ENCODE measurements at places on chromosomes 5 and 9.

- DNase-seq = no peak
These were observed 20.9 kb downstream of the FAM13B start for GRCh38 chr5:138011991-138012390.

- no peak for DNase-seq
These were observed 102.2 kb downstream of the MEF2C start for GRCh38 chr5:88780736-88781135.

DNA sequence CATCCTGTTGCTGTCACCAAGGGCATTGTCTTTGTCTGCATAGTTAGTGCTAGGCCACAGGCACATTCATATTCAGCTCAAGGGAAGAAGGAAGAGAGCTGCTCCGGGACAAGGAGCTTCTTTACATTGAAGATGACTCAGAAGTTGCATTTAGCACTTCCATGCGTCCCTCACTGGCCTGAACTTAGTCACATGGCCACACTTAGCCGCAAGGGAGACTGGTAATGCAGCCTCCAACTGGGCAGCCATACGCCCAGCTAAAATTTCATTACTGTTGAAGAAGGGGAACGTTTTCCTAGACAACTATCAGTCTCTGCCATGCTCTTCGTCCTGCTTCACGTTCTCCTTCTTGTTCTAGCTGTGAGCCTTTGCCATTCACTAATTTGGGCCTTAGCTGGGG, 20.0 kb downstream of the ACTL7B start:
- no peak for DNase-seq

DNA sequence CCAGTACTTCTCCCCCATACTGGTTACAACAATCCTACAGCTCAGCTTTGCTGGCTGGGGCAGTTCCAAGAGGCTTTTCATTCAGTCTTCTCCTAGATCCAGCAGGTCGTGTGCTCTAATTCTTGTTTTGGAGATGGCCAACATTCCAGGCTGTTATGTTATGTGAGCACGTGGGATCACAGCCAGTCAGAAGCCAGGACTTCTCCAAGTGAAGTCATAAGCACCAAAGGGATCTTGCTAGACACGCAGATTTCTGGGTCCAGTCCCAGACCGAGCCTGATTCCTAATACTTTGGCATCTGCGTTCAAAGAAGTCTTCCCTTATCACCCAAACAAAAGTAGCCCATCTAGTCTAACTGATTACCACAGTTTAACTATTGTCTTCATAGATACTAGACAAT, 1.4 kb upstream of the LARP1 start:
- no peak for DNase-seq

GRCh38 chr9:127943731-127944144, 6.1 kb upstream of the DPM2 start:
- DNase-seq = peak; percentile 83

- no peak for DNase-seq
These were observed 11.4 kb upstream of the ZDHHC12 start for GRCh38 chr9:128735373-128735772.

DNA sequence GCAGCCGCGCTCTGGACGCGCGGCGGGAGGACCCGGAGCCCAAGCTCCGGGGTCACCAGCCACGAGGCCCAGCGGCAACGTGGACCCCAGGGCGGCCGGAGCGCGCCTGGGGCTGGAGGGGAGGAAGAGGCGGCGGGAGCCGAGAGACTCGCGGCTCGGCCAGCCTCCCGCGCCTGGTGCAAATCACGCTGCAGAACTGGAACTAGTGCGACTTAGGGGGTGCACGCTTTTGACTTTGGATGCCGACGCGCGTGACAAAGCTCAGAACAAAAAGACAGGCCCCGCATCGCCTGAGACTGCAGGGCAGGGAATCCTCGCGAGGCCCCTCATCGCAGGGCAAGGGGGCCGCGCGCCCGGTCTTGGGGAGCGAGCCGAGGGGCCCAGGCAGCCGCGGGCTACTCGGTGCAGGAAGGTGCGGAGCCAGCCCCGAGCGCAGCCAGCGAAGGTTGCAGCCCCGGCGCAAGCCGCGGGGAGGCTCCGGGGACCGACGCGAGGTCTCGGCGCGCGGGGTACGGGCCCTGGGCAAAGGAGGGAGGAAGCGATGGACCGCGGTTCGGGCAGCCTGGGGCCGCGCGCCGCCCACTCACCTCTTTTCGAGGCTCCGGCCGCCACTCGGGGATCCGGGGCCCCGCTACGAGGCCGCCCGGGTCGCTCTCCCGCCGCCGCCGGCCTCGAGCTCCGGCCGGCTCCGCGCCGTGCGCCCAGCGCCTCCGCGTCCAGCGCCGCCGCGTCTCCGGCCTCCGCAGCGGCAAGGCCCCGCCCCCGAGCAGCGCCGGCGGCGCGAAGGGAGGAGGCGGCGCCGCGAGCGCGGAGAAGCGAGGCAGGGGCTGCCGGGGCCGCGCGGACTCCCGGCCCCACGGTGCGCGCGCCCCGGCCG, at the start of gene GOLM1:
TSS of gene GOLM1 (minus strand) at position 735 of the 877 bp plus-strand sequence. CDS start 20,238 bp downstream, outside the sequence.
- no peak for DNase-seq

DNA sequence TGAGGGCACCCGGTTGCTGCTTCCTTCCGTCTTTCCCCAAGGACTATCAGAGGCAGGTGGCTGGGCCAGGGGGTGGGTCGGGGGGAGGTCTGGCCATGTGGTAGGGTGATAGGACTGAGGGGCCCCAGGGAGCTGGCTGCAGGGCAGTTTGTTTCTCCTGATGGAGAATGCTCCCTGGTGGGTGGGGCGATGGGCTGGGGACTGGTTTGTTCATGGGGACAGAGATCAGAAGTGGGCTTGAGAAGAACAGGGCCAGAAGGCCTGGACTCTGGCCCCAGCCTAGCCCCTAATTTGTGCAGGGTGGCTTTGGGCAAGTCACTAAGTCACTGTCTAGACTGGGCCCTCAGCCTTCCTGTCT, 117.4 kb downstream of the RGS3 start:
- no peak for DNase-seq

GRCh38 chr5:78760770-78761169, 112.2 kb upstream of the LHFPL2 start:
- DNase-seq = no peak

- no peak for DNase-seq
These were observed 41.2 kb downstream of the SPZ1 start for GRCh38 chr5:80360914-80361444.

- DNase-seq = no peak
These were observed 18.6 kb upstream of the GLRX start for GRCh38 chr5:95840956-95841705.

DNA sequence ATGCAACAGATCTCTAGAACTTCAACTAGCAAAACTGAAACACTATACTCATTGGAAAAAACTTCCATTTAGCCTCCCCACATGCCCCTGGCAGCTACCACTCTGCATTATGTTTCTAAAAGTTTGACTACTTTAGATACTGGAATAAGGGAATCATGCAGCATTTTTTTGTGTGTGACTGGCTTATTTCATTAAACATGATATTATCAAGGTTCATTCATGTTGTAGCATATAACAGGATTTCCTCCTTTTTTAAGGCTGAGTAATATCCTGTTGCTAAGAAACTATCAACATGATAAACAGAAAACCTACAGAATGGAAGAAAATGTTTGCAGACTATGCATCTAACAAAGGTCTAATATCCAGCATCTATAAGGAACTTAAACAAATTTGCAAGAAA, 597.9 kb downstream of the DMRTA1 start:
- no peak for DNase-seq

DNA sequence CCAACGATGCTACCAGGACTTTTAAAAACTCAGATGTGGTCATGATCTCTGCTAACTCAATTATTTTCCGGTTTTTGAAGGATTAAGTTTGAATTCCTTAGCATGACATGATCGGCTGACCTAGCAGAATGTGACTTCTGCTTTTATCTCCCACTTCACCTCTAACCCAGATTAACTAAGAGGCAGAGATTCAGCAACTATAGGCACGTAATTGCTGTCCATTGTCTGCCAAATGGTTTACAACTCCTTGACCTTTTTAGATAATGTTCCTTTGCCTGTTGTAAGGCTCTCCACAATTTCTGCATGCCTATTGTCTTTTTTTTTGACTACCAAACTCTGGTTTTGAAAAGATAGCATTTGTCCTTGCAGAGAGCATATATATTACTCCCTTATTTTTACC, 268.2 kb downstream of the BRINP1 start:
- DNase-seq = no peak

DNA sequence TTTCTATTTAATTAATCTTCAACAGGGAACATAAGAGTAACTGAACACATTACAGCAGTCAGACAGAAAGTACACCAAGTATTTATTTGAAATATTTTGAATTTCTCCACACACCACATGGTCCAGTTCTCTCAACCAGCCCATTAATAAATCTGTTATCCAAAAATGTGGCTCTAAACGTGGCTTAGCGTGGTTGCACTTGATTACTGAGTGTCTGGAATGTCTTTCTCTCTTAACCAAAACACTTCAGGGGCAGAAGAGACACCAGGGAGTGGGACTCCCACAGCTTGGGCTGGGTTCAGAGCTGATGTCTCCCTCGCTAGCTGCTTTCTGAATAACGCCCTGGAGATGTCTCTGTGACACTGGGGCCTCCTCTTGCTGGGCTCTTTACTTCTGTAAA, 52.6 kb upstream of the FANCC start:
- no peak for DNase-seq

GRCh38 chr9:94498801-94499453, 56.0 kb upstream of the PCAT7 start:
- DNase-seq = no peak

DNA sequence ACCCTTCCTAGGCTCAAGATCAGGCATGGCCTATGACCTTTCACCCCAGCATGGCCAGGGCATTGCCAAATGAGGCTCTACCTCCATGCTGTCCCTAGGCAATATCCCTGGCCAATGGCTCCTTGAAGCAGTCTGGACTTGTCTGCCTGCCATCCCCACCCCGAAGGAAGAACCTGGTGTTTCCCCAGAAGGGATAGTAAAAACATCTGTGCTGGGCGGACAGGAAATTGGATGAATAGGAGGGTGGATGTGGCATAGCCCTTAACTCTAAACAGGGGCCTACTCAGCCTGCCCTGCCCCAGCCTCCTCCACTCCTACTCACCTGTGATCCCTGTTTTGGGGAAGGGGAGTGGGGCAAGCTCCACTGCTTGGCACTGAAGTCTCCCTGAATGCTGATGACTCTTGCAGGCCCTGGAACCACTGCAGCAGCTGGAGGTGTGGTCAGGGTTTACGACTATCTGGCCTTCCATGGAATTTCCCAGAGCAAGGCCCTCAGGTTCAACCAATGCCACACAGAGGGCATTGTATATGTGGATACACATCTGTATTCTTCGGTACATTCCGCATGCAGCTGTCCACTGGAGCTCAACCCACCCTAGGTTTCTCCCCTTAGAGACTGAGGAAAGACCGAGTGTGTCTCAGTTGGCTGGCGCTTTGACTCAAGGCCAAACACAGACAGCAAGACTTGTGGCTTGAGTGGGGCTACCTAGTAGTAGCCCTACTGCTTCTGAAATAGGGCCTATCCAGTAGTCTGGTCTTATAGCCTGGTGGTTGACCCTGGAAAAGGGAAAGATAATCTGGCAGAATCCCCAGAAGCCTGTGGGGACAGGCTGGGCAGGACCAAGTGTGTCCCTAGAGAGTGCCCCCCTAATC, 6.4 kb upstream of the P4HA2 start:
- no peak for DNase-seq

GRCh38 chr5:156197042-156197635, 129.8 kb upstream of the SGCD start:
- DNase-seq = no peak

GRCh38 chr9:130680836-130681768, 12.5 kb upstream of the EXOSC2 start:
- no peak for DNase-seq

- no peak for DNase-seq
These were observed 192.2 kb downstream of the DMAC1 start for GRCh38 chr9:7607421-7607820.

DNA sequence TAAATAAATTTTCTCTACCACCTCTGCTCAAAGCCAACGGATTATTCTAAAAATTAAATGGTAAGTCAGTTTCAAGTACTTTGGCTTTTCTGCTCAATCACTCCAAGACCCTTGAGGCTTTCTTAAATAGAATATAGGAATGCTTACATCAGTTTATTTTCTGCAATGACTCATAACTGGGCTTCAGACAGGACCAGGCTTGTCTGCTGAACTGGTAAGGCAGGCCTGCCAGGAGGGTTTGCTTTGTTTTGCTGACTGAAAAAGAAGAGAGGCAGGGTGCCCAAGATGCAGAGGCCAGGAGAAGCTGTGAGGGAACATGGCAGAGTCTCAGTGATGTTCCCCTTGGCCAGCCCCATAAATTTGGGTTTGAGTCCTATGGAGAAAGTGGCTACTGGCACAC, 60.3 kb upstream of the EPB41L4A start:
- no peak for DNase-seq

DNA sequence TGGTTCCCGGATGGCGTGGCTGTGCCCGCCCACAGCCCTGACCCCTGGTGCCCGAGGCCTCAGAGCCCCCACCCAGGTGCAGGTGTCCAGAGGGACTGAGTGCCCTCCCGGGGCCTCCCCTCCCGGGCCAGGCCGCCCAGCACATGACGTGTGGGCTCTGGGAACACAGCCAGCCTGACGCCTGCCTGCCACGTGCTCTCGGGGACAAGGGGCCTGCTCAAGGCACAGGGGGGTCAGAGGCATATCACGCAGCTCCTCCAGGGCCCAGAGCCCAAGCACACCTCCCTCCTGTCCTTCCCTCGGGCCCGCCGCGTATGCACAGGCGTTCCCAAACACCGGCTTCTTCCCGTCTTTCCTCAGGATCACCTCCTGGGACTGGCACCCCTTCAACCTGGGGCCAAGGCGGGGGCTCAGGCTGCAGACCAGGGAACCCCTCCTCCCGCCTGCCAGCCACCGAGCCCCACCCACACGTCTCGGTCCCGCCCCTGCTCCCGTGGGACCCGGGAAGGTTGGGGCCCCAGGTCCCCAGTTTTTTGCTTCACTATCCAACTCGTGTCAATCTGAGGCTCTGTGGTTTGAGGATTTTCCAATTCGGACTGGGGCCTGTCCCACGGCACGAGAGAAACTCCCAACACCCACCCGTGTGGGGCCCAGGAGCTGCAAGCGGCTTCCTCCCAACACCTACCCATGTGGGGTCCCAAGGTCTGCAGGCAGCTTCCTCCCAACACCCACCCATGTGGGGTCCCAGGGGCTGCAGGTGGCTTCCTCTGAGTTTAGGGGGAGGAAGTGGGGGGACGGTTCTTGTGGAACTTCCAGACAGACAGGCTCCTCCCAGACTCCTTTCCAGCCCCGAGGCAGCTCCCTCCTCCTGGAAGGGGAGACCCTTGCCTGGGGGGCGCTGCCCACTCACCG, 1.5 kb downstream of the LCN10 start:
- no peak for DNase-seq

- no peak for DNase-seq
These were observed 128.9 kb upstream of the ERCC6L2 start for GRCh38 chr9:95746408-95747180.

All from C1 segment of cervical spinal cord (tissue), 14 donors.